Naive thymus-derived CD8-positive, alpha-beta T cell (primary cell): ENCODE measurements at places on chromosomes 4 and X. TPM values are rescaled to one million over a fixed set of nuclear protein-coding genes. Genes with fewer than 3 reads are reported as not detected.

The XG gene
- not detected for total RNA-seq

The SLC38A5 gene
- total RNA-seq: 17.0 TPM

The GAK gene
- total RNA-seq: 164 TPM

The PDE6B gene
- total RNA-seq: 24.7 TPM

The DUSP21 gene
- not detected for total RNA-seq

The CCDC120 gene
- total RNA-seq: 12.9 TPM

The MTMR8 gene
- 6.2 TPM for total RNA-seq

The GAGE13 gene
- not detected for total RNA-seq

The IL9R gene
- 2.4 TPM for total RNA-seq

DNA sequence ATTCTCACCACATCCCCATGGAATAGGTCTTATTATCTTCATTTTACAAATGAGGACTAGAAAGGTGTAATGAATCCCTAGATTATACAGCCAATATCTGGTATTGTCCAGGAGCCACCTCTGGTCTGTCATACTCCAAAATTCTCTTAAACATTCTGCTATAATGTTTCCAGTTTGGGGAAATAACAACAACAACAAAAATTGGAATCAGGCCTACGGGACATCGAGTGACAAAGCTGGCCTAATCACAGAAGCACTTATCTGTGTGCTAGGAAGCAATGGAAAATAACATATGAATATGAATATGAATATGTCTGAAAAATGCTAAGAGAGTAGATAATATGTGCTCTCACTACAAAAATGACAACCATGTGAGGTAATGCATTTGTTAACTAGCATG, 264.1 kb downstream of the GASK1B start:
- DNase-seq: no peak

GRCh38 chr4:169351872-169352271, 81.1 kb upstream of the SH3RF1 start:
- no peak for DNase-seq

GRCh38 chr4:116537828-116538227, 547.5 kb downstream of the TRAM1L1 start:
- DNase-seq: no peak

- no peak for DNase-seq
Observed at GRCh38 chr4:134756421-134756820, 554.8 kb upstream of the PABPC4L start.

- DNase-seq: no peak
Observed at GRCh38 chrX:38879631-38880220, 78.5 kb downstream of the MID1IP1 start.

- DNase-seq: no peak
Observed at GRCh38 chrX:110806145-110806544, 10.5 kb upstream of the CHRDL1 start.

GRCh38 chrX:153426204-153426603, 14.9 kb downstream of the ZFP92 start:
- no peak for DNase-seq

GRCh38 chrX:75522565-75523431, at the start of gene ZDHHC15:
ZDHHC15 (minus strand) TSS chrX:75523037; CDS start chrX:75523024, 13 bp downstream.
- peak; percentile 39 for DNase-seq

GRCh38 chr4:2619459-2619858, 83.0 kb downstream of the FAM193A start:
- no peak for DNase-seq

GRCh38 chr4:76386566-76387305, 34.2 kb downstream of the CCDC158 start:
- DNase-seq: no peak

- DNase-seq: no peak
Observed at GRCh38 chrX:124249345-124249744, 83.1 kb upstream of the TEX13D start.

- DNase-seq: no peak
Observed at GRCh38 chr4:19224820-19225219, 1026.9 kb upstream of the SLIT2 start.

DNA sequence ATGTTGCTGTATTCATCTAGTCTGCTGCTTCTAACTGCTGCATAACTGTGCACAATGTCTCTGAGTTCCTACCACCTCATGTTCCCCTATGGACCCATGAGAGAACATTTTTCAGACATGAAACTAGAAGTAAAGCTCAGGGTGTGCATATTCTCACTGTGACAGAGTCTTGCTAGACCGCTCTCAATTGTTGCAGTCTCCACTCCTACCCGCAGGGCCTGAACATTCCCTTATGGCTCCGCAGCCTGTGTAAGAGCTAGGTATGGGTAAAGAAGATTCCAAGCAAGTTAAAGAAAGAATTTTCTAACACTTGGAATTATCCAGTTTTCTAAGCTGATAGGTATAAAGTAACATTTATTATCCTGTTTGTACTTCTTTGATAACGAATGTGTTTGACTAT, 5.4 kb downstream of the OCIAD2 start:
- DNase-seq: no peak
